ENCODE measurements at places on chromosomes 1 and 21.

DNA sequence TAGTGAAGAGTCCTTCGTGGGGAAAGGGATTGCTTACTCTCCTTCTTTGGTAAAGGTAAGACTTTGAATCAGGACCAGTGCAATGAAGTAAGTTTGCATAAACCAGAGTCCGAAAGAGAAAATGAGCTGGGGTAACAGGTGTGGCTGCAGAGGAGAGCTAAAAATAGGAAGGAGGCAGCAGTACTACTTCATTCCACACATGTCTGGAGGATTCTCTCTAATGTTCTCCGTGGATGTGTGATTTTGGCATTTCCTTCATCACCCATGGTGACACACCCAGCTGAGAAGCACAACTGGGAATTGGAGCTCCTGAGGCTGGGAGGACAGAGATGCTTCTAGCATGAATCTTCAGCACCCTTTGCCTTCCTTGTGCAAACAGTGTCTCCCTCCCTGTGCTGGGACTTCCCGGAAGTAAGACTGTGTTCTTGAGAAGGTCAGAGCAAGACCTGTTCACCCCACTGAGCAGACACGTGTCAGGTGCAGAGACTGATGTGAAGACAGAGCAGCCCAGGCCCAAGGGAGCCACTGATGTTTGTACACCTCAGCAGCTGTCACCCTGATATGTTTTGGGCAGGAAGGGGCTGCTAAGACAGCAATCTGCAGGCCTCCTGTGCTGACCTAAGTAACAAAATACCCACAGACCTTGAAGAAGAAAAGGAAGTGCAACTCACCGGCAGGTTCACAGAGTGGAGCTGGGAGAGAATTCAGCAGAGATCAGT is 13.3 kb downstream of the FCRL1 start:
- no peak for DNase-seq

DNA sequence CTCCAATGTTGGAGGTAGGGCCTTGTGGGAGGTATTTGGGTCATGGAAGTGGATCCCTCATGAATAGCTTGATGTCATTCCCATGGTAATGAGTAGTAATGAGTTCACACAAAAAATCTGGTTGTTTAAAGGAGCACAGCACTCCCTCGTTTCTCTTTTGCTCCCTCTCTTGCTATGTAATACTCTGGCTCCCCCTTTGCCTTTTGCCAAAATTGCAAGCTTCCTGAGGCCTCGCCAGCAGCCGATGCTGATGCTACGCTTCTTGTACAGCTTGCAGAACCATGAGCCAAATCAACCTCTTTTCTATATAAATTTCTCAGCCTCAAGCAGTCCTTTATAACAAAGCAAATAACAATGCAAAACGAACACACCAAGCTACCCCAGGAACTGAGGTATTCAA is 80.9 kb downstream of the LHX9 start:
- no peak for DNase-seq

- no peak for DNase-seq
Observed at GRCh38 chr1:54967372-54967771, 13.1 kb upstream of the TMEM61 start.

DNA sequence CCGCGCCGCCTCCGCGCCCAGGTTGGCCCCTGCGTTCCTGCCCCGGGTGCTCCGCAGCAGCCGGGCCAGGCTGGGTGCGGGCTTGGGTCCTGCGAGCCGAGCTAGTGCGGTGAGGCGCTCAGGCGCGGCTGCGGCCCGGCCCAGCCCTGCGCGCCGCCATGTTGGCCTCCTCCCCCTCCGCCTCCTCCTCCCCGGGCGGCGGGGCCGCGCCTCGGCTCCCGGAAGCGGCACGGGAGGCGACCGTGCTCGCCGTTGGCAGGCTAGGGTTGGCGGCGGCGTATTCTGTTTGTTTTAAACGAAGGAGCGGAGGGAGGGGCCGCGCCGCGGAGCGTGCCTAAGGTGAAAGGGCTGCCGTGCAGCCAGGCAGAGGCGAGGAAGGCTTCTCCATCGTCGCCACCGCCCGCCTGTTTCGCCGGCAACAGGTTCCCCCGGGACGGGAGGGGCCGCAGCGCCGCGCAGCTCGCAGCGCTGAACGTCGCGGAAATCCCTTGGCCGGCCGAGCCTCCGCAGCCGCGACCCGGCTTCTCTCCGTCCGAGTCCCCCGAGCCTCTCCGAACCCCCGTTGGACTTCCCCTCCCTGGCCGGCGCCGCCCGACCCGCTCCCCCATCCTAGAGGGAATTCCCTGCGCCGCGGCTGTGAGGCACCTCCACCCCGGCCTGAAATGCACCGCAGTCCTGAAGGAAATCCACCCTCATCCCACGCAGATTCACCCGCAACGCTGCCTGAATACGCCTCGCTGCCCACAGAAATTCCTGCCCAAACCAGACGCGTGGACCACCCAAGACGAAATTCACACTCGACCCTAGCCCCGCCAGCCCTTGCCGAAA is at the start of gene USP24:
Gene USP24 (minus strand): TSS at position 171 of the 828 bp plus-strand sequence. CDS start 251 bp downstream, outside the sequence.
- DNase-seq: no peak

DNA sequence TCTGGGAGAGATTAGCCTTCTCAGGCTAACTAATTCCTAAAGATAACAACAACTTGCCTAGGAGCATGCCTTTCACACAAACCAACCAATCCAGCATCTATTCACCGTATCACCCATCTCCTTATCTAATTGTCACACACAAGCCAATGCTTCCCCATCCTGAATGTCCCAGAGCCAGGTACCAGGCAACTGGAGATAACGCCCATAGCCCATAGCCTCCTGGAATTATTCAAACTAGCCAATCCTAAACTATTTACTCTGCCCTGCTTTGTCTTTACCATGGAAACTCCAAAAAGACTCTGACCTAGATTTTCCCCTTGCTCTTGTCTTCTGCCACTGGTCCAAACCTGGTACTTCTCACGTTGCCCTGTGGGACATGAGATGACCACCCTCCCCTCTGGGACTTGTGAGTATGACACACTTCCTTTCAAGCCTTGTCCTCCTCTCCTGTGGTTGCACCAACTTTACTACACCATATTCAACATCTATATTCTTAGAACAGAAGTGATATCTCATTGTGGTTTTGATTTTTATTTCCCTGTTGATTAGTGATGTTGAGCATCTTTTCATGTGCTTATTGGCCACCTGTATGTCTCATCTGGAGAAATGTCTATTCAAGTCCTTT is 8.8 kb upstream of the ATG4C start:
- DNase-seq: no peak

DNA sequence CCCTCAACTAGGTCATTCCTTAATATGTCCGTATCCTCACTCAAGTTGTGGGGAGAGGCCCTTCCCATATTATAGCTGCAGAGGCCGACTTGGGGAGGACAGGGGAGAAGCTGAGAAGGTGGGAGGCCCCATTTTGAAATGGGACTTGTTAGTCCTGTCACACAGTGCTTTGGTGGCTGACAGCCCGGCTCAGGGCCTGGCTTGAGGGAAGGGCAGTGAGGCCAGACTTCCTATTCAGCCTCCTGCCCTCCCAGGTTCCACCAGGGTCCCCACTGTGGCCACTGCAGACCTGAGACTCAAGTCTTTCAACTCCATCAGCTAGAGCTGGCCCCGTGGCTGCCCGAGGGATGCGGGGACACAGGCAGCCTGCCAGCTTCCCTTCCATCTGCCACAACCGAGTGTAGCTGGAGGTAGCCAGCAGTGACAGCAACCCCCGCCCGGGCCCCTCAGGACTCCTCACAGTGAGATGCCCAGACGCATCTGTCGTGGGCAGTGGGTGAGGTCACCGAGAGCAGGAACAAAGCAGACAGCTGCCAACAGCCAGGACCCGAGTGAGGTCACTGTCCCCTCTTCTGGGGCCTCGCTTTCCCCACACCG is 36.9 kb downstream of the SIM2 start:
- DNase-seq: no peak

DNA sequence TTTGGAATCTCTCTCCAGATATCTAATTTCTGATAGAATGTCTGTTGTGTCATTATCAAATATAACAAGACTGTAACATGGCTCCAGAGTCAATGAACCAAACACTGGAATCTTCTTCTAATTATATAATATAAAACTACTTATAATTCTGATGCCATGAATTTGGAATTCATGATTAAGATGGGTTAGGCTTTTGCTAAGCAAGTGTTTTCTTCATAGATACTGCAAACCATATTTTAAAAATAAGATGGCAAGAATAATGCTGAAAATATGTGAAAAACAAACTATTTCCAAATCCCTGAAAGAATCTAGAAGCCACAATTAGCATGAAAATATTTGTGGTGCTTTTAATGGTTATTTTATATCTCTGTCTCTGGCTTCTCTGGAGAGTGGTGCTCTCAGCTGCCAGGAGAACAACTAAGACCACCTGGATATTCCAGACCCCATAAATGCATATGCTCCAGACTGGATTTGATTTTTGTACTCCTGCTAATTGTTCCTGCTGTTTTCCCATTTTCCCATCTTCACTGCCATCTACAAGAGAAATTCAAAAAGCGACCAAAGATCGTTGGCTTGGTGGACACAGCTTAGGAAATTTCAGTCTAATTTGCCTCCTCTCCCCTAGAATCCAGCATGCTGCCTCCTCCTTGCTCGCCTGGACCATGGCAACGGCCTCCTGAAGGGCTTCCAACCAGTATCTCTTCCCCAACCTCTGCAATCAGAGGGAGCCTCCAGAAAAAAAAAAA is 418.9 kb downstream of the SETD4 start:
- DNase-seq: peak; percentile 52

- no peak for DNase-seq
Observed at GRCh38 chr21:44989537-44989886, 49.7 kb downstream of the SLX9 start.

GRCh38 chr1:19009882-19010321 is 53.4 kb upstream of the IFFO2 start:
- DNase-seq: peak; percentile 75

GRCh38 chr21:42650033-42650370 is 3.4 kb upstream of the PDE9A start:
- no peak for DNase-seq

DNA sequence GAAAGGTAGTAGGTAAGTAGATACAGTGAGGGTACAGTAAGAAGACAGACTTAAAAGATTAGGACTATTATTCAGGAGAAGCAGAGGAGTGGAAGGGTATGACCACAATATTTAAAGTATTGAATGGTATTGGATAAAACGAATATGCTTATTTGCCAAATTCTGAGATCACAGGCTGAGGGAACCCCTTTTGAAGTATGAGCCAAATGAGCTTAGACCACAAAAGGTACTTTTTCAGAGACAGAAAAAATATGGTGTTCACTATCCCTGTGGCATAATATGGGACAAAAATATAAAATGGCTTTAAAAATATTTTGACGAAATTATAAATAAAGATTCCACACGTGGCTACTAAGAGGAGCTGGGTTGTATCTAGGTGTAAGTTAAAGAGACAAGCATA is 880 bp upstream of the MTF2 start:
- DNase-seq: no peak

- no peak for DNase-seq
Observed at GRCh38 chr1:177309880-177310279, 139.1 kb downstream of the BRINP2 start.

GRCh38 chr1:229258757-229259060 is 12.2 kb upstream of the RAB4A start:
- no peak for DNase-seq

Data from GM04504 (cell line).